Sigmoid colon (tissue), 7 donors: ENCODE measurements at places on chromosomes 6 and 20. TPM values are rescaled to one million over a fixed set of nuclear protein-coding genes. Genes with fewer than 3 reads are reported as not detected.
A peak's percentile ranks its signal among the peaks of the same experiment; 100 is the strongest.

DNA sequence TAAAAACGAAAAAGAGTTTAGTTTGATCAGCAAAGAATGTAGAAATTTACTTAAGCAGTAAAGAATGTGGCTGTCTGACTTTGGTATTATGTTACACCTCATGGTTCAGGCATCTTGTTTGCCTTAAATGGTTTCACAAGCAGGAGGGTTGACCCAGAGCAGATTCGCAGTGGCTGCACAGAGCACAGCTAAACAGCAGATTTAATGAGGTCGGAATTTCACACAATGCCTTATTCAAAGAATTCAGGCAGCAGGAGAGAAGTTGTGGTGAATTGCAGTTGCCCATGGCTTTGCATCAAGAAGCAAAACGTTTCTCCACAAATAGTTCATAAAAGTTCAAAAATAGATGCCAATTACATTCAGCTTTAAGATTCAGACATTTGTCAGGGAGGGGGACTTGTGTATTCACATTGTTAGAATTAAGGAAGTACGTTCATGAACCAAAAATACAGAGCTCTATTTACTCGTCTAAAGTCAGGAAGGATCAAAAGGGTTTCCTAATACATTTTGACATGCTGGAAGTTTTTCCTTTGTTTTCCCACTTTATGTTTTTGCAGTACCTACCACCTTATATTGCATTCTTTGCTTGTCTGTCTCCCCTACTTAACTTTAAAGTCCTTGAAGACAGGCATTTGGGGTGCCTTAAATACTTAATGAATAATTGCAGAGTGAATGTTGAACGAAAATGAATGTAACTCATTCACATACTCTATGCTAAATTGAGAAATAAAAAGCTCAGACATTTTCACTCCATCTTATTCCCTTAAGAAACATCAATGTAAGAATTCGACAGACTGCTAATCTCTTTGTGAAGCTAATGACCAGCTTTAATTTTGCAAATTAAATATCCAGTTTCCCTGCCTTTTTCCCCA, 1163.6 kb upstream of the CITED2 start:
- no peak overlapping the region for H3K4me3 ChIP-seq
- H3K4me1 ChIP-seq = peaks cover 21% of the 10 kb centered on the region
- H3K27ac ChIP-seq = peak overlapping the region; percentile 82
- DNase-seq = peak; percentile 64
- no peaks in the 10 kb centered on the region for H3K36me3 ChIP-seq
- no peaks in the 10 kb centered on the region for H3K27me3 ChIP-seq

DNA sequence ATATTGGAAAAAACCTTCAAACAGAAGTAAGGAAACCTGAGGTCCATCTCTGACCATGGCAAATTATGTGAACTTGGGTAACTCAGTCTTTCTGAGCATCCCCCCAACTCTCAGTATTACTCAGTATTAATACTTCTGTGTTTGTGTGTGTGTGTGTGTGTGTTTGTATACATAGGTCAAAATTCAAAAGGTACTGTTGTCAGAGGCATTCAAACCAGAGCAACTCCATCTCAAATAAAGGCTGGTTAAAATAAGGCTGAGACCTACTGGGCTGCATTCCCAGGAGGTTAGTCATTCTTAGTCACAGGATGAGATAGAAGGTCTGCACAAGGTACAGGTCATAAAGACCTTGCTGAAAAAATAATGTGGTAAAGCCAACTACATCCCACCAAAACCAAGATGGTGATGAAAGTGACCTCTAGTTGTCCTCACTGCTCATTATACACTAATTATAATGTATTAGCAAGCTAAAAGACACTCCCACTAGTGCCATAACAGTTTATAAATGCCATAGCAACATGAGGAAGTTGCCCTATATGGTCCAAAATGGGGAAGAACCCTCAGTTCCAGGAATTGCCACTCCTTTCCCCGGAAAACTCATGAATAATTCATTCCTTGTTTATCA, 33.3 kb upstream of the SLC22A16 start:
- H3K4me3 ChIP-seq = no peak overlapping the region
- no peaks in the 10 kb centered on the region for H3K36me3 ChIP-seq
- no peak overlapping the region for H3K27ac ChIP-seq
- no peaks in the 10 kb centered on the region for H3K4me1 ChIP-seq
- no peaks in the 10 kb centered on the region for H3K27me3 ChIP-seq
- DNase-seq = no peak

GRCh38 chr6:44289726-44290260, 19.5 kb downstream of the TMEM151B start:
- H3K4me3 ChIP-seq = no peak overlapping the region
- no peak for DNase-seq
- H3K27ac ChIP-seq = no peak overlapping the region
- H3K4me1 ChIP-seq = no peaks in the 10 kb centered on the region
- peaks cover 85% of the 10 kb centered on the region for H3K27me3 ChIP-seq

Gene COL9A1
- total RNA-seq = not detected

Gene JPH2
- 116 TPM for total RNA-seq

Gene ZC3H12D
- 1.3 TPM for total RNA-seq
